ENCODE measurements at places on chromosomes 16 and 17.

DNA sequence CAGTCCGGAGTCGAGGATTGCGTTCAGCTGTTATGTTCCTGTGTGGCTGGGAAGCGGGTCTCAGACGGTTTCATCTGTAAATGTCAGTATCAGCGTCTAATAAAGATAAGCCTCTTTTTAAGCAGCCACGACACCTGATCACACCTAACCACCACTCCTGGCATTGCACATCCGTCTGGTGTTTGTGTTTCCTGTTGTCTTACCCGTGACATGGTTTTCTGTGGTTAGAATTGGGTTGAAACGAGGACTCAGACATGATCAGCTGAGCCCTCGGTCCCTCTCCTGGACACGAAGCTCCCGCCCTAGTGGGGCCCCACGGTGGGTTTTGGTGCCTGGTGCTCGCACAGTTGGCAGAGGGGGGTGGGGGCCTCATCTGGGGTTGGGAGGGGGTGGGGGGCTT, 18.3 kb downstream of the CPNE7 start:
- DNase-seq, result no peak

- no peak for DNase-seq
Observed at GRCh38 chr17:69434164-69434579, 19.7 kb downstream of the MAP2K6 start.

DNA sequence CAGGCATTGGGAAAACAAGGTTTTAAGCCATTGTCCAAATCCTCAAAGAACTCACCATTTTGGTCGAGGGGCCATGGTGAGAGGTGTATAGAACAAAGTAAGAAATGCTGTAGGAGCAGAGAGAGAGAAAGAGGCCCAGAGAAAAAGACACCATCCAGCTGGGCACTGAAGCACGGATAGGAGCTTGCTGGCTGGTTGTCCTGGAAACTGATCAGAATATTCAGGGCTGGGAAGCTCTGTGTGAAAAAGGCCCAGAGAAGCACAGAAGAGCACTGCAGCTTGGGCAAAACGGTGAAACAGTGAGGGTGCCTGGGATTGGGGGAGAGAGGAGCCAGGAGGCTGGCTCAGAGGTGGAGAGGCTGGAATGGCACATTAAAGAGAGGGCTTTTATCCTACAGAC, 16.5 kb downstream of the HS3ST3B1 start:
- DNase-seq, result no peak

- DNase-seq, result no peak
Observed at GRCh38 chr16:82700541-82701235, 73.9 kb downstream of the CDH13 start.

DNA sequence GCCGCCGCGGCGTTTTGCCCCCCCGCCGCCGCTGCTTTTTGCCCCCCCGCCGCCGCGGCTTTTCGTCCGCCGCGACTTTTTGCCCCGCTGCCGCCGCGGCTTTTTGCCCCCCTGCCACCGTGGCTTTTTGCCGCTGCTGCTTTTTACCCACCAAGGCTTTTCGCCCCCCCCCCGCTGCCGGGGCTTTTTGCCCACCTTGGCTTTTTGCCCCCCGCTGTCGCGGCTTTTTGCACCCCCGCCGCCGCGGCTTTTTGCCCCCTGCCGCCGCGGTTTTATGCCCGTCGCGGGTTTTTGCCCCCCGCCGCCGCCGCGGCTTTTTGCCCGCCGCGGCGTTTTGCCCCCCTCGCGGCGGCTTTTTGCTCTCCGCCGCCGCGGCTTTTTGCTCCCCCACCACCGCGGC, 1343.0 kb downstream of the TP53TG3F start:
- DNase-seq, result no peak

DNA sequence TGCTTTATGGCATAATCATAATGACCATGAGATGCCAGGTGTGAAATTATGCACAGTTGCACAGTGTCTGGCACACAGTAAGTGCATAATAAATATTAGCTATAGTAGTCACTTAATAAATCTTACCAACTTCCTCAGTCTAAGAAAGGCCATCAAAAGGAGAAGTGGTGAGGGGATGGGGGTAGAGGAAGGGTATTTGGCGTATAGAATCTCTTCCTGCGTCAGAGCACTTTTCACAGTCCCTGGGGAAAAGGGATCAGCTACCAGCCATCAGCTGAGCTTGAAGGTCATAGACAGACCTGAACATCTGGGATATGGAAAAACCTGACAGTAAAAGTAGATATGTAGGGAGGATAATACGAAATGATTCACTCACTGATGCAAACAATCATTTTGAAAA, 5.8 kb downstream of the CRHR1 start:
- DNase-seq, result no peak

- no peak for DNase-seq
Observed at GRCh38 chr16:12590409-12590808, 213.3 kb downstream of the CPPED1 start.

DNA sequence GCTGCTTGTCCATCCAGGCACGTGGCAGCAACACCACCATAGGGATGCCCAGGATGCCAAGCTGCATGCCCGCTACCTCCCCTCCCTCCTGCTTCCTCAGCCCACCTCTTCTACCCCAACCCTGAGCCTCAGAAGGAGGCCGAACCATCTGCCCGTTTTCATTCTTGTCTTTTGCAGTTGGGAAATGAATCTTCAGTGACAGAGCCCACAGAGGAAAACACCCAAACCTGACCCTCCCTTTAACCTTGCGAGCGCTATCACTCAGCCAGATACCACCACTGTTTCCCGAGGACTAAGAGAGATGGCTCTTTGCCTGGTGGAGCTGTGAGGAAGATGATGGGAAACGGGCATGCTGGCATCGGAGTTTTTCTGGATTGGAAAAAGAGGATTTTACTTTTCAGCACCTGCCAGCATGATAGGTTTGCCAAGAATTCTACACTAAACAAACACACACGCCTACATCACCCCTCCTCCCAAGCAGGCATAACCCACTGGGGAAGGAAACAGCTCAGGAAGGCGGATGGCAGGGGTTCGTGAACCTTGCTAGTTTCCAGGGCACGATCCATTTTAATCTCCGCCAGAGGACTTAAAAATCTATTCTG, 457.4 kb downstream of the SLC39A11 start:
- DNase-seq, result no peak

- DNase-seq, result no peak
Observed at GRCh38 chr16:59697236-59697635, 963.1 kb upstream of the GOT2 start.

All from AG04449 (cell line).